ENCODE measurements at places on chromosomes 5 and 9. TPM values are rescaled to one million over a fixed set of nuclear protein-coding genes. Genes with fewer than 3 reads are reported as not detected.

Gene CNTLN
- 0.11 TPM for total RNA-seq

Gene TLE4
- total RNA-seq: 98.6 TPM

DNA sequence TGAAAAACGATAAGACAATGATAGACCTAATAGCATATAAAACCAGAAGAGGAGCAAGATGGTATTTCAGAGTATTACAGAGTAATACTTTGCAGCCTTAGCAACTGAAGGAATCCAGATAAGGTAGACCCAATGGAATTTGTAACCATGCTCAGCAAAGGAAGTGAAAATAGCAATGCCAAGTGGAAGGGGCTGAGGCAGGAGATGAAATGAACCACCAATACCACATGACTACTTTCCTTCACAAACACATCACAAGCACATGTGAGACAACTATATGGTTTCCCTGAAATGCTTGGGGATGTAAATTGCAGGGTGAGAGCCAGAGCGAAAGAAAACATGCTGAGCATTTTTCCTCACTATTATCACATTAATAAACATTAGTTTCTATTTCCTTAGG is 79.8 kb upstream of the MELK start:
- peak; percentile 53 for DNase-seq
- H3K4me1 ChIP-seq: peaks cover 46% of the 10 kb centered on the region
- H3K27me3 ChIP-seq: no peaks in the 10 kb centered on the region
- H3K36me3 ChIP-seq: no peaks in the 10 kb centered on the region
- no peak overlapping the region for H3K4me3 ChIP-seq
- no peak overlapping the region for H3K27ac ChIP-seq

GRCh38 chr9:95497772-95498171 is 19.0 kb downstream of the PTCH1 start:
- peaks cover 49% of the 10 kb centered on the region for H3K4me1 ChIP-seq
- no peaks in the 10 kb centered on the region for H3K36me3 ChIP-seq
- no peak for DNase-seq
- H3K4me3 ChIP-seq: no peak overlapping the region
- peaks cover 5% of the 10 kb centered on the region for H3K27me3 ChIP-seq
- no peak overlapping the region for H3K27ac ChIP-seq

DNA sequence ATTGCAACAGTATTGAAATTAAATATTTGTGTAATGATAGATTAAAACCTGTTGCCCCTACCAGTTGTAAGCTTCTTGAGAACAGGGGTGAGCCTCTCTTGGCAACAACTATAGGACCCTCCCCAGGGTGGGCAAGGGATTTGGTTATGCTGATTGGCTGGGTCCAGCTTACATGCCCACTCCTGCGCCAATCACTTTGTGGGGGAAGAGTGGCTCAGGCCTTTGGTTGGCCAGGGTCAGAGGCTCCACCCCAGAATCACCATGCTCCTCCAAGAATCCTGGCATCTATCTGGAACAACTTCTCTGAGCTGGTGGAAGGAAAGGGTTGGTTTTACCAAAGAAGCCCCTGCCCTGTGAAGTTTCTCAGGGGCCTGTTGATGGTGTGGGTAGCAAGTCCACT is 8.6 kb upstream of the PITX1 start:
- peaks cover 10% of the 10 kb centered on the region for H3K27me3 ChIP-seq
- H3K4me1 ChIP-seq: peaks cover 13% of the 10 kb centered on the region
- H3K4me3 ChIP-seq: no peak overlapping the region
- H3K27ac ChIP-seq: no peak overlapping the region

Data from CD4-positive, alpha-beta memory T cell (primary cell).